Ammon's horn (tissue), 1 donor: ENCODE measurements at places on chromosomes 11 and 22.

DNA sequence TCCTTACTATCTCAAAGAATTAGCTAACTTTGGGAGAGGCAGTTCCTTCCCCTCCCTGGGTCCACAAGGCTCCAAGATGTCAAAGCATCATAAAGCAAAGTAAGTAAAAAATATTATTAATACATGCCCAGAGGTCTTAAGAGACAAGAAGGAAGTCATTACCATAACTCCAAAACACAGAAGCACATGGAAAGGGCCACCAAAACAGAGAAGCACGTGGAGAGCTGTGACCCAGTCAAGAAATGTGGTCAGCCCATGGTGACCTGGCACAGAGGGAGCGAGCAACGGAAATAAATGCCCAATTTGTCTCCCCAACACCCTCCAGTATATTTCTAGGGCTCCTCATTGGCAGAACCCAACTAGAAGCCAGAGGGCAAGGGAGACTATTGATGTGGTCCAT lies 277.5 kb upstream of the API5 start:
- no peak for DNase-seq

- no peak for DNase-seq
Measured at GRCh38 chr11:3994030-3994640, 100.5 kb upstream of the RRM1 start.

DNA sequence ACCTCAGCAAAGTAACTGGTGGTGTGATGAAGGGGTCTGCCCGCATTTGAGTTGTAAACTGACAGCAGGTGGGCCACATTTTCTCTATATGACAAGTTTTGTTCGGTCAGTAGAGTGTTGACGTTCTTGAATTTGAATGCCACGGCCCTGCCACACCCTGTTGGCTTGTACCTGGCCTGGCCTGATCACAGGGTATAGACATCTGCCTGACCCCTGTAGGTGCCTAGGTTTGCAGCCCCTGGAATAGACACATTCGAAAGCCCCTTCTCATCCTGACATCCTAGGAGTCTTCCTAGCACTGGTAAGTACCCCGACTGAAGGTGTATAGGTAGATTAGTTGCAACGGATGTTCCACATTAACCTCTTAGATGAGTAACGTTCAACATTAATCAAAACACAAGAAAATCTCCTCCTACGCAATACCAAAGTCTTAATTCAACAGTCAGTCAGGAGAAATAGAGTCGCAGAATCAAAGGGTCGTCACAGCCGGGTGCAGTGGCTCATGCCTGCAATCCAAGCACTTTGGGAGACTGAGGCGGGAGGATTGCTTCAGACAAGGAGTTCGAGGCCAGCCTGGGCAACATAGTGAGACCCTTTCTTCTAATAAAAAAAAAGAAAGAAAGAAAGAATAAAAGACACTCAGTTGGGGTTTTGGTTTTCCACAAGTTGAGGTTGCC lies 43.6 kb upstream of the CD5 start:
- DNase-seq: no peak

GRCh38 chr11:46051102-46051501 lies 70.2 kb downstream of the PHF21A start:
- no peak for DNase-seq

GRCh38 chr22:41700108-41700364 lies 733 bp downstream of the MEI1 start:
- no peak for DNase-seq

GRCh38 chr22:46443850-46444389 lies 93.5 kb downstream of the CELSR1 start:
- DNase-seq: no peak

DNA sequence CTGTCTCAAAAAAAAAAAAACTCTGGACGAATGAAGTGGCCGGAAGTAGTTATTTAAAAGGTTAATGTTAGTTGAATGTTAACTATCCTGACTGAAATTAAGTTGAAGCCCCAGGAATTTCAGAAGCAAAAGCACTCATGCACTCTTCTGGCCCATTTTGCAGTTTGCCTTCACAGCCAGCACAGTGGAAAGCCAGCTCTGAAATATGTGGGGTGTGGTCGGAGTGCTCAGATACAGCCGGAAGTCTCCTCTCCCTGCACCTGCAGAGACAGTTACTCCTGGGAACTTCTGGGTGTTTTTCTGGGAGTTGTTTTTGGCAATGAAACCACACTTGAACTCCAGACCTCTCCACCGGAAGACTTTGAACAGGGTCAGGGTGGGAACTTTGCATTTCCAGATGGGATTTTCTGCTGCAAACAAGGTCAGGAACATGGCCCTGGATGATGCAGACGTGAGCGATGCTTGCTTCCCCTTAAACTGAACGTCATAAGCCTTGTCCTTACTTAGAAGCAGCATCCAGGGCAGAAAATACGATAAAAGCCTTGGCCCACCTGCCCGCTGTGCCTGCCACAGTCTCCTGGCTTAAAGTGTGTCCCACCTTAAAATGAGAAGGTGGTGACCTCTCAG lies 21.5 kb upstream of the CABP2 start:
- no peak for DNase-seq

DNA sequence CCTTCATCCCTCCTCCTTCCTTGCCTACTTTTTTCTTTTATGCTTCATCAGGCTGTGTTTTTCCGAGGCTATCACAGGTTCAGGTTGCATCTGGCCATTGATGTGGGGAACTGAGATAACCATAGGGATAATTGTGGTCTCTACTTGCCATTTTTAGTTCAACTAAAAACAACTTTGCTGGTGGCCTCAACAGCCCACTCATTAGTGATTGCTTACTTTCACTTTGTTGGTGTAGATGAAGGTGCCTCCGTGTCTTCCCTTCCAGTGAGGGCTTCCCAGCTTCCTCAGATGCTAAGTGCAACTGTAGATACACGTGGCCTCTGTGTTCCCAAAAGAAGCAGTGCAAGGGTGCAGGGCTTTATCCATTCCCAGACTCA lies 35.0 kb downstream of the KCNJ1 start:
- no peak for DNase-seq

- no peak for DNase-seq
Measured at GRCh38 chr11:72607496-72607895, 66.7 kb downstream of the PDE2A start.

DNA sequence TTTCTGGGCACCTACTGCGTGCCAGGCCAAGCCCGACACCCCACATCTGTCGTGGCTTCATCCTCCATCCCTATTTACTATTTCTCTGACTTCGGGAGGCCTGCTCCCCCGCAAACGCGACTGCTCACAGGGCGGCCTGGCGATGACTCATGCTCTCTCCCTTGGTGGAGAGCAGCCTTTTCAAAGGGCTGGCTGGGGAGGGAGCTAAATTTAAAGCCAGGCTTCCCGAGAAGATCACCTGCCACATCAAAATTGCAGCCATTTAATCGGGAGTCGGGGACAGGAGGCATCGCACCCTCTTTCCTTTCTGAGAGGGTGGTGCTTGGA lies 24.9 kb upstream of the SHISAL1 start:
- peak; percentile 59 for DNase-seq

- DNase-seq: peak; percentile 69
Measured at GRCh38 chr11:17978553-17979287, 34.1 kb downstream of the SERGEF start.

DNA sequence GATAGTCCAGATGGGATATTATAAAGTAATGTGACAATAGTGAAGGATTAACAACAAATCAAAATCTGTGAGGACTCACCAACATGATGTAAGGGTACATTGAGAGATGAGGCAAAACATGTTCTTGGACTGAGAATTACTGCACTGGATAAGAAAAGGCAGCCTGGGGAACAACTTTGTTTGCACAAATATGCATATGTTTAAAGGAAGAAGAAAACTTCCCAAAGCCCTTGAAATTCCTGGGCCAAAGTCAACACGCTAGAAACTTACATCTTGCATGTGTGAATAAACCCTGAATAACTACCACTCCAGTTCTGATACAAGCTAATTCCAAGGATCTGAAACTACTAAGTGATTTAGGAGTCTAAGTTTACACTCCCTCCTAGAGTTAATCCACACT lies 1.1 kb downstream of the OR52A5 start:
- DNase-seq: no peak

GRCh38 chr11:6110011-6110410 lies 2.5 kb downstream of the OR56B4 start:
- no peak for DNase-seq

GRCh38 chr11:91673705-91674104 lies 550.9 kb upstream of the FAT3 start:
- no peak for DNase-seq

DNA sequence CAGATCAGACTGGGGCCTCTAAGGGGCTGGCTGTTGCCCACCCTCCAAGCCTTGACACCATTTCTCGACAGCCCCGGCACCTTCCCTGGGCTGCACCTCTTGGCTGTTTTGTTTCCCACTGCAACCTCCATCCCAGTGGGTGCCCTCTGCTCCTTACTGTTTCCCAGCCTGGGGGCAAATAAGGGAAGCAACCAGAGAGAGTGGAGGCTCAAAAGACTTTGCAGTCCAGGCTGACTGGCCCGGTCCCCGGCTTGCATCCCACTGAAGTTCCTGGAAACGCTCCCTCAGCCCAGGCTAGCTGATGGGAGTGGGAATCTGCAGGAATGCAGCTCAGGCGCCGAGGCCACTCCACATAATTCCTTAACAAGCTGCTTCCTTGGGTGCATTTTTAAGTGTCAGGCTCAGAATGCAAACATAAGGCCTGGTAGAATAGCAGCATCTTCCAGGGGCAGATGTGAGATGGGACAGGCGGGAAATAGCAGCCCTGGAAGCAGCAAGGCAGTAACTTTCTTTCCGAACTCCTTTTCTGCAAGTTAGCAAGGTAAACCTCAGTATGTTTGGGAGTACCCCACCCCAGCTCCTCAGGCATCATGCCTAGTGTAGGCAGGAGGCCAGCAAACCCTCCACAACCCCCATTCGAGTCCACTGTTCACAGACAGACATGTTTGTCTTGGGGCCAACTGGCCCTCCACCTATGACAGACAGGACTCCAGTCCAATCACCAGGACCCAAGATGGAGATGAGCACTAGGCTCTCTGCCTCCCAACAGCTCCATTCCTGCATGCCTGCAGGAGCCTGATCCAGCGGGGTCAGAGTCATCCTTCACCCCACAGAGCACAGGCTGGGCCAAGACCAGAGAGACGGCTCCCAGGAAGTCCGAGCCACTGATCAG lies 39.3 kb downstream of the RPL27A start:
- DNase-seq: no peak

GRCh38 chr11:14347991-14348390 lies 11.0 kb downstream of the RRAS2 start:
- DNase-seq: no peak

GRCh38 chr22:46421267-46421666 lies 85.8 kb downstream of the TRMU start:
- no peak for DNase-seq
